ENCODE measurements at places on chromosomes 16 and 17.

DNA sequence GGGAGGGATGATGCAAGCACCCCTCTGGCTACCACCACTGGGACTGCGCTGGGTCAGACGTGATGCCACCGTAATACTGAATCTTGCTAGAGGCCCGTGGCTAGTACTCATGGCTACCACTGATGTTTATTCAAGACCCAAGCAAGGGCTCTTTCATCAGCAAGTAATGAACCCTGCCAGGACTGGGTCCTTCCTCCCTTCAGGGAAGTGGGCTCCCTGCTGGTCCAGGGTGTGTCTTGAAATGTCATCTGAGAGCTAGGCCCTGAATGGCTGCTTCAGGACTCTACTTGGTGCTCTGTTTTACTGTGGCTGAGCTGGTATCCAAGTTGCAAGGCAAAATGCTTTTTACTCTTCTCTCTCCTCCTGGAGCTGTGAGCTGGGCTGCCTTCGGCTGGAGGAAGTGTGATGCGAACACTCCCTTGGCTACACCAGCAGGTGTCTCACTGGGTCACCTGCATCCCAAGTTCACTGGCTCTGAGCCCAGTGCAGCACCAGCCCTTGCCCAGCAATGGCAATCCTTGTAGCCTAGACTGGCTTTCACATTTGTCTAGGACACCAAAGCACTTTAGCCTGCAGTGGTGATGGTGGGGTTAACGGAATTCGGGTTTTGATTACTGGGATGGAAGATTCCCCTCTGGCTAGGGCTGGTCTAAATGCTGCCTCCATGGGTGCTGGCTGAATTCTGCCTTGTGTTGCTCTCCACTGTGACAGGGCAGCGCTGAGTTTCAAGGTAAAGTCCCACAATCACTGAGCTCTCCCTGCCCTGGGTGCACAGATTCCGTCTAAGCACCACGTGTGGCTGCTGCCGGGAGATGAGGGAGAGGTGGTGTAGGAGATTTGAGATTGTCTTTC is 98.6 kb downstream of the USP22 start:
- no peak for DNase-seq

- no peak for DNase-seq
Observed at GRCh38 chr16:30368122-30368791, 2.0 kb downstream of the TBC1D10B start.

DNA sequence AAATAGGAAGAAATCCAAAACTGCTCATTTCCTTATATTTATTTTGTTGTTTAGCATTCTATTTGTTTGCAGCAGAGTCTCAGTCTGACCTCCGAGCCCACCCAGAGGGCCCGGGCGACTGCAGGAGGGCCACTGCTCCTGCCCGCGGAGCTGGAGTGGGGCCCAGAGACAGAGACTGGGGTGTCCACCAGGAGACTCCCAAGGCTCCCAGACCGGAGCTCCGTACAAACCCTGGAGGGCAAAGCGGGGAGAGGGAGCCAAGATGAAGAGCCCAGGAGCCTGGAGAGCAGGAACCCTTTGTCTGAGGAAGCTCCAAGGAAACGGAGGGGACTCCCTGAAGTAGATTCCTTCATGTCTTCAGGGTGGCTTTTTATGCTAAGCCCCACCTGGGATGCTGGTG is 57.9 kb downstream of the AXIN2 start:
- no peak for DNase-seq

GRCh38 chr16:75075688-75076268 is 40.8 kb downstream of the LDHD start:
- no peak for DNase-seq

GRCh38 chr16:87525352-87525751 is 32.5 kb upstream of the ZCCHC14 start:
- no peak for DNase-seq

DNA sequence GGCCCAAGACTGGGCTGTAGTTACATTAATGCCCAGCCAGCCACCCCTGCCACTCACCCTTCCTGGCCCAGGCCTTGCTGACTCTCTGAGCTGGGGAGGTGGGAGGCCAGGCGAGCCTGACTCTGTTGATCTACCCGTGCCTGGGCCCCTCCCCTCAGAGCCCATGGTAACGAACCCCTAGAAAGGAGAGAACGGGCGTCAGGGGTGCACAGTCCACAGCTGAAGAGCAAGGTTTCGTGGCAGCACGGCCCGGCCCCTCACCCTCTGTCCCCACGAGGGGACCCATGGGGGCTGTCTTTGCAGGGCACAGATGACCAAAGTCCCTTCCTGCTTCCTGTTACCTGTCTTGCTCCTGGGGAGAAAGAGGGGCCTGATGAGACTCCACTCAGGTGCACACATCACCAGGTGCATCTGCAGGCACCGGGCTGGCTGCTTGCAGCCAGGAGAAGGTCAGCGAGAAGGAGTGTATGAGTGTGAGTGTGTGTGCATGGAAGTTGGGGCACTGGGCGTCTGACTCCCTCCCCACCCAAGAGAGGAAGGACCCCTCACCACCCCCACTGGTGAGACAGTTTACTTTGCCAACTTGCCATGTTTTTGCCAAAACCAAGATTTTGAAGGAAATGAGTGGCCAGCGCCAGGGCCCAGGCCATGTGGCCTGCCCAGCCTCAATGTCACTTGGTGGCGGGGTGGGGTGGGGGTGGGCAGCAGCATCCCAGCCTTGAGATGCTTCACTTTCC is 359.1 kb downstream of the SEC14L1 start:
- DNase-seq: no peak

GRCh38 chr17:15006421-15007128 is 258.6 kb downstream of the PMP22 start:
- no peak for DNase-seq

DNA sequence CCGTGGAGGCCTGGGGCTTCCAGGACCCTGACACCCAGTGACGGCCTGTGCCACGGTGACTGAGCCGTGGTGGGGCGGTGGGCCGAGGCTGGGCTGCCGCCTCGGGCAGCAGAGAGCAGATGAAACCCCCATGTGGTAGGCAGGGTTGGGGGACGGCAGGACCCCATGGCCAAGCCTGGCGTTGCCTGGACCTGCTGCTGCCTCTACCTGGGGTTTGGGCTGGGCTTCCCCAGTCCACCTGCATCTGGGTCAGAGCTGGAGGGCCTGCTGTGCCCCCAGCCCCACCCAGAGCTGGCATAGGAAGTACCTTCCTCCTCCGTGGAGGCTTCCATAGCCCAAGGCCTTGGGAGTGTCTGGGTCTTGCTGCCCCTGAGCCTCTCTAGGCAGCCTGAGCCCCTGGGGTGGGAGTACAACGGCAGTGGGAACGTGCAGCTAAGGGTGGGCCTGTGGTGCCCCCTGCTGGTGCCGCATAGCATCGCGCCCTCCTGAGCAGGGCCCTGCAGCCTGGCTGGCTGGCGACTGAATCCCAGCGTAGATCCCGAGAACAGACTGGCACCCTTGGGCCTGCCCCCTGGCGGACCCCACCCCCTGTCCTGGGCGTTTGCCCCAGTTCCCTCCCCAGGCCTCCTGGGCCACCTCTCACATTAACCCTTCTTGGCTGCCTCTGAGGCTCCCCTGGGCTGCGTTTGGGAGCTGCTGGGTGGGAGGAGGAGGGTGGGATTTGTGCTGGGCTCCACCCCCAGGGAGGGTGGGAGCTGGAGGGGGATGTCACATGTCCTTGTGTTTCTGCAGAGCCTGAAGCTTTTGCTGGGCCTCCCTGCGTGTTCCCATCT is 12.6 kb upstream of the ATP6V0C start:
- DNase-seq: peak; percentile 1

- no peak for DNase-seq
Observed at GRCh38 chr16:76932541-76933211, 258.3 kb upstream of the MON1B start.

- no peak for DNase-seq
Observed at GRCh38 chr17:19334331-19334730, 28.2 kb downstream of the B9D1 start.

DNA sequence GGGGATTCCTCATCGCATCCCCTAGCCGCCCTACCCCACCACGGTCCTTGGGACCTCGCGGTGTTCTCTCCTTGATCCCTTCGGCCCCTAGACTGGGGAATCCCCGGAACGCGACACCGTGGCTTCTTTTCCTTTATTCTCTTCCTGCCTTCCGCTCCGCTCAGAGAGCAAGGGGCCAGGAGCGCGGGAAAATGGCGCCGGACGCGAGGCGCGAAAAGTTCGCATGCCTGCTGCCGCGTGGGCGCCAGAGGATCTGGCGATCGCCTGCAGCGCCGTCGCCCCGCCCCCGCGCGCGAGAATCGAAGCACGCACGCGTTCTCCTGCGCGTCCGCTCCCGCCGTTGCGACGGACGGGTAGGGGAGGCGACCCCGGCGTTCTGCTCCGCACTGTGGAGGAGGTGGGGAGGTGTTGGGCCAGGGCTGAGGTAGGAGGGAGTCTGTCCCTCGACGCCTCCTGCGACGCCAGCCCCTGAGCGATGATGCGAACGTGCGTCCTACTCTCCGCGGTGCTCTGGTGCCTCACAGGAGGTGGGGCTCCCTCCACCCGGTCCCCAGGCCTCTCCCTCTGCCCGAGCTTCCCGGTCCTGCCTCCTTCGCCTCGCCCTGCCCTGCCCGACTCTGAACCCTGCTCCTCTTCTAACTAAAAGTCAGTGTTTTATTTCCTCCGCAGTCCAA is at the start of gene ZPBP2:
ZPBP2 (plus strand) TSS at position 323 of the 674 bp plus-strand sequence; CDS start at position 476, 153 bp downstream.
- DNase-seq: no peak

DNA sequence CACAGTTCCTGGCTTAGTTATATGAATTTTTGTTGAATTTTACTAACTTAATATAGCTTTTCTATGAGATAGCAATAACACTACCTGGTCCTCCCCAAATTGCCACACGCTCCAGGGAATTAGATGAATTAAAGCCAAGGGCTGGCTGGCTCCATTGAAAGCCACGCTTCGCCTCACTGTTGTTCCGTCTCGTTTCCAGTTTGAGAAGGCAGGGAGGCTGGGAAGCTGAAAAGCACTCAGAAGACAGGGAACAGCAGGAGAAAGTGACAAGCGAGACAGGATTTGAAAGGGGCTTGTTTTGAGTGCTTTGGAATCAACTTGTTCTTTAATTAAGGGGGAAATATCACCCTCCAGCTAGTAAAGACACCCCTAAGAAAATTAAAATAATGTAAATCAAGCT is 425.3 kb downstream of the CA10 start:
- no peak for DNase-seq

GRCh38 chr17:79223953-79224352 is 149.3 kb downstream of the ENGASE start:
- no peak for DNase-seq

DNA sequence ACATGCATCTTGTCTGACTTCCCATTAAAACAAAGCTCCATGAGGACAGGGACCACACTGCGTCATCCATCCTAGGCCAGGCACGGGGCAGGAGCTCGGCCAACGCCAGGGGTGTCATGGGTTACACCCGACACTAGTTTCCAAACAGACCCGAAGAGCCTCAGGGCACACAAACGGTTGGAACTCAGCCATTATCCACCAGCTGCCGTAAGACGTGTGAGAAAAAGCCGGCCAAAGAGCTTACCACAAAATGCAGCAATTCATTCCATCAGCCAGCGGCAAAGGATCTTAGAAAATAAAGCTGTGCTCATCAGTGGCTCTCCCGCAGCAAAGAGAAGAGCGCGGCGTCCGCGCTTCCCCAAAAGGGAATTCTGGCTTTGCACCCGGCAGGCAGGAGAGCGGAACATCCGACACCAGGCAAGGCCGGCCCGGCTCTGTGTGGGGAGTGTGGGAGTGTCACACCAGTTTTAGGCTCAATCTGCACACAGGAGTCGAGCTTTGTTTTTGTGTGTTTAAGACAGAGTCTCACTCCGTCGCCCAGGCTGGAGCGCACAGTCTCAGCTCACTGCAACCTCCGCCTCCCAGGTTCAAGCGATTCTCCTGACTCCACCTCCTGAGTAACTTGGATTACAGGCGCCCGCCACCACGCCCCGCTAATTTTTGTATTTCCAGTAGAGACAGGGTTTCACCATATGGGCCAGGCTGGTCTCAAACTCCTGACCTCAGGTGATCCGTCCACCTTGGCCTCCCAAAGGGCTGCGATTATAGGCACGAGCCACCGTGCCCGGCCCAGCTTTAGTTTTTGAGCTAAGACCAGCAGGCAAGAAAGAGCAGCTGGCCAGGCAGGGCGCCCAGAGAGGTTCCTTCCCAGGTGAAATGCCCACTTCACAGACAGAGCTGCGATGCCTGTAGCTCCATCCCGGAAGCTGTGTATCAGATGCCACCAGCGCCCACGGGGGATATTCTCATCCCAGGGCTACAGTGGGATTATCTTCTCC is 1.5 kb downstream of the SLC38A8 start:
- no peak for DNase-seq

DNA sequence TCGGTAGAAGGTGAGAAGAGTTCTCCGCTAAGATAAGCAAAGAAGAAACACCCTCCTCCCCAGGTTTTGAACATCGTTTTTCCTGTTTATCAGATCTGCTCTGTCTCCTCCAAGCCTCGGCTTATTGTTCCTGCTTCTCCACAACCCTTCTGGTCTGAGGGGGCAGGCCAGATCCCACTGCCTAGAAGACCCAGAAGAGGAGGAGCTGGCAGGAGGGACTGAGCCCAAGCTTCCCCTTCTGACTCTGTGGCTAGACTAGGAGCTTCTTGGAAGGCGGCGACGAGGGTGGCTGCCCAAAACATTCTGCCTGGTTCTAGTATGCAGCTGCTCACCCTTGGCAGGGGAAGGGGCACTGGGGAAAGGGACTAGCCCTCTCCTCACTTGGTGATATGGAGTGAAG is 5.2 kb upstream of the HOXB5 start:
- DNase-seq: no peak

DNA sequence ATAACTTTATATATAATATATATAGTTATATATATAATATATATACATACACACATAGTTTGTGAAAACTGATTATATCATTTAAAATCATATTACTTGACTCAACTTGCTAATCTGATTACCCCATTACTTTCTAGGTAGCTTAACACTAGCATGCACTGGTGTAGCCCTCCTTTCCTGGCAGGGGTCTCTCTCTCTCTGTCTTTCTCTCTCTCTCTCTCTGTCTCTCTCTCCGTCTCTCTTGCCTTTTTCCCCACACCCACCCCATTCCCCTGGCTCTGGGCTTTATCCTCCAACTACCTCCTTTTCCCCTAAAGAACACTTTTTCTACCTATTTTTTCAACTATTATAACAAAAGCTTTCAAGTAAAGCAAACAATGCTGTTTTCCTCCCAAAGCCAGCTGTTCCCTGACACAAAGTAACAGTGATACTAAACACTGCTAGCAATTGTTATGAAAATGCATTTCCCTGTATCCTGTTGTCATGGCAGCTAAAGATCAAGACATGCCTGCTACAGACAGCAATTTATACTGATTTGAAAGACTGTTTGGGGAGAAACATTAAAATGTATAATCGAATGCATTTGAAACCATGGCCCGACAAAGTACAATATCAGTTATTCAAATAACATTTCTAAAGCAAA is 89.4 kb downstream of the CHD9NB start:
- DNase-seq: no peak

DNA sequence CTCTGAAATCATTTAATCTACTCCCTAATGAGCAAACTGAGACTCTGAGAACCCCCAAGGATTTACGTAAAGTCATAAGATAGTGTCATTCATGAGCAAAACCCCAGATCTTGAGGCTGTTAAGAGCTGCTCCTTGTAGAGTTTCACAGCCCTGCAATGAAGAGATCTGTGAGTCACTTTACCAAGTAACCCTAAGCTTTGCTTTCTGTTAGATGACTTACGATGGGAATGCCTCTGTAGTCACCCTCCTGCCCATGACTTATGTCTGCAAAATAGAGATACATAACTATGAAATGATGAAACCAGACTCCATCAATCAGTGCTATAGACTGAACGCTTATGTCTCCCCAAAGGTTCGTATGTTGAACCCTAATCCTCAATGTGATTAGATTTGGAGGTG is 117.7 kb downstream of the HS3ST3A1 start:
- DNase-seq: no peak

Measured in NCI-H774 (cell line).